ENCODE measurements at places on chromosomes 11 and 22. TPM values are rescaled to one million over a fixed set of nuclear protein-coding genes. Genes with fewer than 3 reads are reported as not detected.

Gene APOA5
- not detected for total RNA-seq

Gene MMP8
- total RNA-seq = not detected

Gene OR5P2
- not detected for total RNA-seq

Gene ZFTA
- 2.7 TPM for total RNA-seq

Gene DRAP1
- 82.7 TPM for total RNA-seq

Gene FGF3
- total RNA-seq = not detected

Gene RNF215
- total RNA-seq = 4.3 TPM

Gene DEFB131B
- not detected for total RNA-seq

DNA sequence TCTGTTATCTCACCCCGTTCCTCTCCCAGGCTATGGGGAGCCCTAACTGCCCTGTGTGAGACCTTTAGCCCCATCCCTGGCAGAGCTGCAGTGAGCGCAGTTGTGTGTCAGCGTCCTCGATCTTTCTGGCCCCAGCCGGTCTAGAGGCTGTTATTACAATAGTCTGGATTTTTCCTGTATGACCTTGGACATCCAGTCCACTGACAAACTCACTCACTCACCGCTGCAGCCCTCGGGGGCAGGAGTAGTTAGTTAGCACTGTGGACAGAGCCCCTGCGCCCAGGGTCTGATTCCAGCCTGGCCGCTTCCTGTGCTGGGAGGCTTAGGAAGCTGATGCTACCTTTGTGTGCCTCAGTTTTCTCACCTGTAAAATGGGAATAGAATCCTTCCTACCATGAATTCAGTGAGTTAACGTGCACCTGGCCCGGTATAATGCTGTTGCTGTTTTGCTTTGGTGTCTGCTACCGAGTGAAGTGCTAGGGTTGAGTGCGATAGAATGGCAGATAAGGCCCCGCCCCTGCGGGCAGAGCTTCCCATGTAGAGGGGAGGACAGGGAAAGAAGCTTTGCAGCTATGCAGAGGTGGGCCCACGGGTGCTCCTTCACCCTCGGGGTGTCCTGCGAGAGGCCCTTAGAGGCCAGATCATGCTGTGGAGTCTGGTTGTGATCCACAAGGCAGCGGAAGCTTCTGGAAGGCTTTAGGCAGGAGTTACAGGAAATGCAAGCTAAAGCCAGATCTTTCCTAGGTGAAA, 3.0 kb downstream of the LRP5 start:
- no peaks in the 10 kb centered on the region for H3K36me3 ChIP-seq
- H3K4me3 ChIP-seq = no peak overlapping the region
- H3K27me3 ChIP-seq = no peaks in the 10 kb centered on the region
- DNase-seq = no peak
- peaks cover 22% of the 10 kb centered on the region for H3K4me1 ChIP-seq

GRCh38 chr11:26806219-26806618, 84.4 kb upstream of the SLC5A12 start:
- H3K36me3 ChIP-seq = no peaks in the 10 kb centered on the region
- no peak overlapping the region for H3K27ac ChIP-seq
- no peak overlapping the region for H3K4me3 ChIP-seq
- DNase-seq = no peak
- H3K4me1 ChIP-seq = no peaks in the 10 kb centered on the region

DNA sequence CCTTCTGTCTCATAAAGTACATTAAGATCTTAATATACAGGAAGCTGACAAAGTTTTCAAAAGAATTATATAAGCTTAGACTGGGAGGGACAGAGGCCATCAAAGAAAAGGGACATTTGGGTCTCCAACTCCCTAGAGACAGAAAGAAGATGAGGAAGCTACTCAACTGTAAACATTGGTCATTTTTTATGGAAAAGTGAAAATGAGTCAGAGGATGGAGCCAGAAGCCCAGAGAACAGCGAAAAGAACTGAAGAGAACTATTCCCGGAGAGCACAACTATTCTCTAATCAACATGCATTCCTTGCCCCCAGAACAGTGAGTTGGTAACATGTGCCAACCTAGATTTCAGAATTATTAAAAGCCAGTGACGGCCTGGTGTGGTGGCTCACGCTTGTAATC, 779.3 kb downstream of the DLG2 start:
- no peak overlapping the region for H3K27ac ChIP-seq
- DNase-seq = no peak
- H3K4me3 ChIP-seq = no peak overlapping the region
- no peaks in the 10 kb centered on the region for H3K27me3 ChIP-seq

- H3K4me3 ChIP-seq = no peak overlapping the region
- H3K4me1 ChIP-seq = peaks cover 5% of the 10 kb centered on the region
- H3K36me3 ChIP-seq = no peaks in the 10 kb centered on the region
- no peak for DNase-seq
Measured at GRCh38 chr11:72807792-72808191, 6.4 kb upstream of the ATG16L2 start.

DNA sequence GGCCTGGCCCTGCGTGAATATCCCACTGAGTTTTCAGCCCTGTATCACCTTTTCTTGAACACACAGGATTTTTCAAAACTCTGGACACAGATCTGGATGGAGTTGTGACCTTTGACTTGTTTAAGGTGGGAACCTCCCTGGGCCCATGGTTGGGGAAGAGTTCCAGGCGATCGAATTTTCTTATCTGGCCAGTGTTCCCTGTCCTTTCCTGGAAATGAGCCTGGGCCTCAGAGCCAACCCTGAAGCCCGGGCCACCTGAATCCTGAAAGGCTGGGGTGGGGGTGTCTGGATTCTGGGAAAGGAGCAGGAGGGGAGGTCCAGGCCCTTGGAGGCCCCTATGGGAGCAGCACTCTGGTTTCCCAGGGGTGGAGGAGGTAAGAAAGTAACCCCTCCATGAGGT, 29.0 kb downstream of the CAPN1 start:
- H3K36me3 ChIP-seq = peaks cover 58% of the 10 kb centered on the region
- DNase-seq = no peak
- no peak overlapping the region for H3K27ac ChIP-seq
- H3K27me3 ChIP-seq = no peaks in the 10 kb centered on the region

DNA sequence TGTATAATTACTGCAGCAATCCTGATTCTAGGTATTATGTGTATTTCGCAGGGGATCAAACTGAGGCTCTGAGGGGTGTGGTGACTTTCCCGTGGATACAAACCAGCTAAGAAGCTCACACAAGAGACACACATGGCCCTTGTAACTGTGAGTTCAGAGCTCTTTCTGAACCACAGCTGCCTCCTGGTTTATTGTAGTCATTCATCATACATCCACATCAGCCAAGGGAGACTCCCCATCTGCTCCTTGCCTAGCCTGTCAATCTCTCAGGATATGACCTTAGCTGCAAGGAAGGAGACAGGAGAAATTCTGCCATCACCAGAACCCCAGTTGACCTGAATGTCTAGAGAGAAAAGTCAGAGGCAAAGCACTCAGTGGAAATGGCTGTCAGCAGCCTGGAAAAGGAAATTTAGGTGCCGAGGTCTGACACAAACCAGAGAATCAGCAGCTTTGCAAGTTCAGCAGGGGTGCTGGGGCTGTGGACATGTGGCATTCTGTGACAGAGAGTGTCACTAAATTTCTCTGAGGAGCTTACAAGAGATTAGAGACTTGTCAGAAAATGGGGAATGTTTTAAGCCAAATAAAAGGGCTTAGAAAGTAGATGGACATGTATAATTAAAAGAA, 209.5 kb downstream of the AASDHPPT start:
- DNase-seq = no peak
- H3K4me1 ChIP-seq = no peaks in the 10 kb centered on the region
- H3K36me3 ChIP-seq = no peaks in the 10 kb centered on the region
- H3K27ac ChIP-seq = no peak overlapping the region
- H3K27me3 ChIP-seq = no peaks in the 10 kb centered on the region

DNA sequence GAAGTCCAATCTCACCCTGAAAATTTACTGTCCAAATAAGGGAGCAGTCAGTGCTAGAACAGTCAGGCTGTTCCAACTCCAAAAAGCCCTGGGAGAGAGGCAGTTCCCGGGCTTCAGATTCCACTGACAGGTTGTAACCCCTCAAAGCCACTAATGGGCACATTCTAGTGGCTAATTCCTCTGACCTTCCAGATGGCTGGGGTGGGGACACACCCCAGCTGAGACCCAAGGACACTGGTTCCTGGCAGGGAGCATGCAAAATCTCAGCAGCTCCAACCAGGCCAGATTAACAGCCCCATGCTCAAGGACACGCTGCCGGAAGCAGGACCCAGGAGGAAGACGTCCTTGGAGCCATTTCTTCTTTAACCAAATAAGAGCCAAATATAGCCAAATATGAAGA, 92.7 kb downstream of the RPL27A start:
- H3K4me3 ChIP-seq = no peak overlapping the region
- no peaks in the 10 kb centered on the region for H3K36me3 ChIP-seq
- H3K4me1 ChIP-seq = no peaks in the 10 kb centered on the region
- DNase-seq = no peak

- H3K36me3 ChIP-seq = no peaks in the 10 kb centered on the region
- H3K4me1 ChIP-seq = peaks cover 66% of the 10 kb centered on the region
- peak overlapping the region; percentile 63 for H3K27ac ChIP-seq
- H3K4me3 ChIP-seq = peak overlapping the region; percentile 15
Measured at GRCh38 chr22:17117890-17118289, 3.3 kb downstream of the TMEM121B start.

Measured in naive thymus-derived CD4-positive, alpha-beta T cell (primary cell).